RWPE2 (cell line): ENCODE measurements at places on chromosomes 7 and 10.

DNA sequence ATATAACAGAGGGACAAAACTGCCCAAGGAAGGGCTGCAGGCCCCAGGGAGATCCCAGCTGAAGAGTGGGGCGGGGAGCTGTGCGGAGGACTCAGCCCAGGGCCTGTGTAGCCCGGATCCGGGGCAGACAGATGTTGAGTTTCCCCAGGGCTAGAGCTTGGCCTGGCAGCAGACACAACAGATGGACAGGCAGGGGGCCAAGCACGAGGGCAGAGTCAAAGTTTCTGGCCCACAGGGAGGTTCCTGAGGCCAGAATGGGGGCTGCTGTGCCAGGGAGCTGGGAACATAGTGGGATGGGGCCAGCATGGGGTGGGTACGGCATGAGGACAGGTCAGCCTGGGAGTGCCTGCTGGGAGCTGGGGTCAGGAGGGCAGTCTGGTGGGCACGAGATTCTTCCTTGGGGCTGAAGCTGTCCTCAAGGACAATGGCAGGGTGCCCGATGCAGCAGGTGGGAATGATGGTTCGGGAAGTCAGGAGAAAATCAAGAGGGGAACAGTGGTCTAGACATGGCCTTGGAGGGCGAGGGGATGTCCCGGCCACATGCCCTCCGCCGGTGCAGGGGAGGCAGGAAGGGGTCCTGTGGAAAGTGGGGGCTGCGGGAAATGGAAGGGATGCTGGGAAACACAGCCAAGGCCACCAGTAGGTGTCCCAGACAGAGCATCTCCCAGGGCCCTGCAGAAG is 519.1 kb upstream of the FOXK1 start:
- no peak for DNase-seq

DNA sequence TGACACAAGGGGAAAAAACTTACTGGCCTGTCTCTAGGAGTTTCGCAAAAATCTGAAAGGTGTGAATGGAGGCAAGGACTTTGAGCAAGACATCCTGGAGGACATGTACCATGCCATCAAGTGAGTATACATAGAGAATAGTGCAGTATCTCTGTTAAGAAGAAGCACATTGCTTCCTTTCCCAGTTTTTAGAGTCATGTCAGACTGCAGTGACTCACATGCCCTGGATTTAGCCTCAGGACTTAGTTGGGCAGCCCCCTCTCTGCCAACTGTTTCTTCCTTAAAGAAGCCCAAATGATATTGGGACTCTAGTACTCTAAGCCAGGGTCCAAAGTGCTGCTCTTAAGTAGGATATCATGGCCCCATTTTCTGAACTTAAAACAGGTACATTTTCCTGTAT is 28.1 kb upstream of the NFKB2 start:
- no peak for DNase-seq

DNA sequence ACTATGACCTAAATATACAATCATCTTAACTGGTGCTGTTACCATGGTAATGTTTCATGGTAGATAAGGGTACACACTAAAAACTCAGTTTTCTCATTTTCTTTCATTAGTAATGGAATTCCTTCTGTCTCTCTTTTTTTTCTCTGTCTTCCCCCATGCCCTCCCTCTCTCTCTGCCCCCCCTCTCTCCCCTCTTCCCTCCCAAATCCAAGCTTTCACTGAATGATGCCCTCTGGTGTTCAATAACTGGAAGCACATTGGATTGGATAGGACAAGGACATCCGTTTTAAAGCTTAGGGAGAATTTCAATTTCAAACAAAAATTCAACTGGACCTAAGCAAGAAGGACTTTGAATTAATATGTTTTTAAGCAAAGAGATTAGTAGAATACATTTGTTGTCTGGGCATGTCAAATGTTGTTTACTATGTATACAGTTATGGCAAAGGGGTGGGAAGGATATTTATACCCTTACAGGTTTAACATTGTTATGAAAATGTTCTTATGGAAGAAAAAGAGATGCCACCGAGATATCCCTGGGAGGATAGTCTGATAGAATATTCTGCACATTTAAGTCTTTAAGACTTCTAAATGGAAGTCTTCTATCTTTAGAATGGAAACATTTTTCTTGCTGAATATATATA is 6.1 kb downstream of the CHRM2 start:
- no peak for DNase-seq

DNA sequence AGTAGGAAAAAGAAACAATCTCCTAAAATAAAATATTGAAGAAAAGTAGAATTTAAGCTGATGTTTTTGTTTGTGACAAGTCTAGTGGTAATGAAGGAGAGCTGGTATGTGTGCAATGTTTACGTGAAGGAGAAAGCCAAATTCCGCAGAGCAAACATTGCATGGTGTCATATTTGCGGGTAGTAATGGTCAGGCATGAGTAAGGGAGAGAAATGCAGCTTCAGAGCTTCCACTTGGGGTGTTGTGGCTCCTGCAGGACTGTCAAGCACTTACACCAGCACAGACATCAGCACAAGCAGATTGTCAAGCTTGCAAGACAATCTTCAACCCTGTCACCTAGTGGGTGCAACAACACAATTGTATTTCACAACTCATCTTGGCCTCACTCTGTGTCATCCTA is 136.5 kb upstream of the ETV1 start:
- no peak for DNase-seq

DNA sequence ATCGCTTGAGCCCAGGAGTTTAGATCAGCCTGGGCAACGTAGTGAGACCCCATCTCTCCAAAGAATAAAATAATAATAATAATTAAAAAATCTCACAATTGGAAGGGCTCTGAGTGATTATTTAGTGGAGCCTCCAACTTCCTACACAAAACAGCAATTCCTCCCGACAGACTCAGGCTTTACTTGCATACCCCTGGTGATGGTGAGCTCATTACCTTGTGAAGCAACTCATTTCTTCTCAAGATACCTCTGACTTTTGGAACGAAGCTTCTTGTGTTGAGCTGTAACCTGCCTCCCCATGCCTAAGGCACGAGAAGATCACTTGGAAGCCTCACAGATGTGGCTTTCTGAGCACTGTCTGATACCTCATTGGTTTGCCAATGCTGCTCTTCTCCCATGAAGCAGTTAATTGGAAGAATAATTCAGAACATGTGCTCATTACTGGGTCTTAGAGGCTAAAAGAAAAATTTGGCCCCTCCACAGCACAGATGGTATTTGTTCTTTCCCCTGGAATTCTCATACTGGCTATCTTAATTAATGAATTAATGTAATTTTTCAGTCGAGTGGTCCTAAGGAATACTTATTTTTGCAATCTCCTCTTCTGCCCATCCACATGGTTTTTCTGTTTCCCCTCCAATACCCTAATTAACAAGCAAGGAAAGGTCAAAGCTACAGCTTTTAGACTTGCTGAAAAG is 769.0 kb downstream of the TYW1 start:
- no peak for DNase-seq

GRCh38 chr10:33618196-33618595 is 283.7 kb upstream of the NRP1 start:
- no peak for DNase-seq

DNA sequence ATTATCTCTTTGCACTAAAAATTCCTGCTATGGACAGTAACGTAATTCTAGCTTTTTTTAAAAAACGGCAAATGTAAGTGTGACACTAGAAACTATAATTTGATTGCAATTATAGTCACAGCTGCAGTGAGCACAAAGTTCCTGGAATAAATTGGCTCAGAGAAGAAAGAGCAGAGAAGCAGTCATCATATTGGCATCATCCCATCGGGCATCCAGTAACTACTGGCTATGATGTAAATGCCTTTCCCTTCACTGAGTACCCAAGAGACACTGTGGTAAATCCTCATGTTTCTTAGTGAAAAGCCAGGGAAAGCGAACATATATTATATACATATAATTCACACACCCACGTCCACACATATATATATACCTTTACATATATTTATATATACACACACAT is 43.6 kb downstream of the PIP4K2A start:
- DNase-seq: no peak

- DNase-seq: no peak
Measured at GRCh38 chr7:27967639-27968038, 213.0 kb downstream of the JAZF1 start.
